ENCODE measurements at places on chromosomes 5 and 9.

GRCh38 chr5:14580398-14581034 is 1.1 kb upstream of the OTULINL start:
- no peak for DNase-seq

GRCh38 chr9:18877984-18878383 is 155.0 kb downstream of the SAXO1 start:
- DNase-seq: no peak

DNA sequence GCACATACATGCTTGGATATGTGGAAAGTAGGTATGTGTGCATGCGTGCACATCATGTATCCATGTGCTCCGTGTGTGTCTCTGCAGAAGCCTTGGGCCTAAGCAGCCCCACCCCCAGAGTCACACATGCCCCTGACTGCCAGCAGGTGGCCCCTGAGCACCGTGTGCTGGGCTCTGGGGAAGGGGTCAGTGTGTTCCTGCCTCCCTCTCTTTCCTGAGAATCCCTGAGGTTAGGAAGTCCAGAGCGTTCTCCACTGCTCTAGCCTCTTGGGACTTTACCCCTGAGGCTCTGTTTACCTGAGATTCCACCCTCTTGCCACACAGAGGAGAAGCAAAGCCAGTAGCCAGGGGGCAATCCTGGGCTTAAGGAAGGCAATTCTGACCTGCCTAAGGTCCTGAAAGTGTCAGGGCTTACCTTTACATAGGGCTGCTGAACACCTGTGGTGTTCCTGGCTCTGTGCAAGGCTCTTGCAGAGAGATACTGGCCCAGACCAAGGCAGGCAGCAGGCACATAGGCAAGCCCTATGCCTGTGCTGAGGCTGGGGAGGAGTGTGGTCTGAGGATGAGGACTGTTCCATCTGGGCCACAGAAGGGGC is 207.3 kb downstream of the TMEM38B start:
- no peak for DNase-seq

DNA sequence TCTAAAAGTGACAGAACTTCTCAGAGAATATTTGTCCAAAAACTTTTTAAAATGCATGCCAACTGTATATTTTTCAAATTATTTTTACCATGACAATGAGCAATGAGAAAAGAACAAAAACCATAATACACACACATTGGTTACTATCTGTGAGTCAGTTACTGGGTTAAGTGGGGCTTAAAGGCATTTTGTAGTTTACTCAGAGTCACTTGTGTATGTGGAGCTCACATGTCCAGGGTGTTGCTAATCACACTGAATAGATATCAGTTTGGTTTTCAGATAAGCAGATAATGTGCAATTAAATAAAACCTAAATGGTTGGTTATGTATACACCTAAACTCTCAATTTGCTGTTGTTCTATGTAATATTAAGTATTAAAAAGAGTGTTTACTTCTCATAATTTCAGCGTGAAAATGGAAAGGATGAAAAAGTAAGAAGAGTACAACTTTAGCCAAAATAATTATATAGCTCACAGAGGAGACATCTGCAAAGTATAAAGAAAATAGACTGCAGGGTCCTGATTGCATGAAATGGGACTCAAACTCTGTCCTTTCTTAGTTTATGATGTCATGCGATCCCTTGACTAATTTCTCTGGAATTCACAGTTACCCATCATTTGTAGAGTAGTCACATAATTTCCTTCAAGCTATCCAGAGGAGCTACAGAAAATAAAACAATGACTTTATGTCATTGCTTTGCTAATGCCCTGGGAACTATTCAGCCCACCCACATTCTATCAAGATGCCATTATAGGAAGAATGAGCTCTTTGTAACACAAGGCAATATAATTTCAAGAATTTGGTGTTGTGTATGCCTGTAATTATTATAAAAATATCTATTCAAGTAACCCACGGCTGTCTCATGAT is 388.0 kb upstream of the ZNF608 start:
- no peak for DNase-seq

DNA sequence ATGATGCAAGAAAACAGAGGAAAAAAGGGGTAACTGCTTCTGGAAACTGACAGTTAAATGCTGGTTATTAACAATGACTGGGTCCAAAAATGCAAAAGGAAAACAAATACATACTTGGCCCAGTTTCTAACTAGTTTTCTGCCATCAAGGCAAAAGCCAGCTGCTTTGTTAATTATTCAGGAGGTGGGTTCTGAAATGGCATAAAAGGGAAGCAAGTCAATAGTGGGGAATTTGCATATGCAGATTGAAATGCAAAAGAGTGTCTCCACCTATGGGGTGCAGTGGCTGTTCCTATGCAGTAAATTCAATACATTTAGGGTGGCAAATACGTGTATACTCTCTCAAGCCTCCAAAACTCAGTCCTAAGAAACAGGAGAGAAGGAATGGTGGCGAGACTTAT is 33.4 kb downstream of the BARHL1 start:
- DNase-seq: no peak

Measured in activated CD4-positive, alpha-beta T cell treated with anti-CD3 and anti-CD28 coated beads, Interleukin-2, amount 50 U/mL, for 4 hours (primary cell).